ENCODE measurements at places on chromosomes 4 and X.

- DNase-seq = no peak
These were observed 35.2 kb downstream of the NYX start for GRCh38 chrX:41482154-41482850.

DNA sequence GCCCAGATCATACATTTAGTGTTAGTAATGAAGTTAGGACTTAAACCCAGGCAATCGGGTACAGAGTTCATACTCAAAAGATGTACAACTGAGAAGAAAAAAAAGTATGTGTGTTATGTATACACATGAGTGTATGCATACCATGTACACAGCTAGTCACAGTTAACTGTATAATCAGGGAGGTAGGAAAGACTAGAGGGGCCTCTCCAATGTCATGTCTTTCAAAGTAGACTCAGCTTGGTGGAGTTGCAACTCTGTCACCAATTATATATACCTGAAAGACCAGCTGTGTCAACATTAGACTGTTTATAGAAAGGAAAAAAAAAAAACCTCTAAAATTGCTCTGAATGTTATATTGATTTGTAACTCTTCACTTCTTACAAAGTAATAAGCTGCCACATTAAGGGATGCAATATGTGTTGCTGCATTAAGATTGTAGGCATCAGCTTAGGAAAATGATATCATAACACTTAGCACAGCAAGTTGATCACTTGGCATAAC, 167.5 kb downstream of the DCTD start:
- no peak for DNase-seq

DNA sequence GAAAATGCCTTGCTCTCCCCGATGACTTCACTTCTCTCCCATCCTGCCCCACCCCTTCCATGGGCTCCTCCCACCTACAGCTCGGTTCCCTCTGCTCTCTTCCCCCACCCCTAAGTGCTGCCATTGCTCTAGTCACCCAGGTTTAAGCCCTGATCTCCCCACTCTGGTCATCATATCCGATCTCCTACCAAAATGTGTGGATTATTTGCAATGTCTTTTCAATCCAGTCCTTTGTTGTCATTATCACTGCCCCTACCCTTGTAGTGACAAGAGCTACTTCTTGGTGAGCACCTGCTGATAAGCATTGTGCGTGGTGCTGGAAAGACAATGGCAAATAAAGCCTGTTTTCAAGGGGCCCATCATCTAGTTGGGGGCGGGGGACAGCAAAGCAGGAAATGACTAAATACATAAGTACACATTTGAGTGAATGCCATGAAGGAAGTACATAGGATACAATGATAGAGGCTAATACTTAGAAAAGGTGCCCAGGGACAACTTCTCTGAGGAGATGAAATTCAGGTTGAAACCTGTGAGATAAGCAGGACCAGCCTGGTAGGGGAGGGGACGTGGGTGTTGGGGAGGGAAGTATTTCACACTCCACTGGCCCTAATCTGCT, 63.8 kb downstream of the DLG3 start:
- peak; percentile 1 for DNase-seq

- no peak for DNase-seq
These were observed 161.2 kb upstream of the NUDT6 start for GRCh38 chr4:123083646-123084045.

DNA sequence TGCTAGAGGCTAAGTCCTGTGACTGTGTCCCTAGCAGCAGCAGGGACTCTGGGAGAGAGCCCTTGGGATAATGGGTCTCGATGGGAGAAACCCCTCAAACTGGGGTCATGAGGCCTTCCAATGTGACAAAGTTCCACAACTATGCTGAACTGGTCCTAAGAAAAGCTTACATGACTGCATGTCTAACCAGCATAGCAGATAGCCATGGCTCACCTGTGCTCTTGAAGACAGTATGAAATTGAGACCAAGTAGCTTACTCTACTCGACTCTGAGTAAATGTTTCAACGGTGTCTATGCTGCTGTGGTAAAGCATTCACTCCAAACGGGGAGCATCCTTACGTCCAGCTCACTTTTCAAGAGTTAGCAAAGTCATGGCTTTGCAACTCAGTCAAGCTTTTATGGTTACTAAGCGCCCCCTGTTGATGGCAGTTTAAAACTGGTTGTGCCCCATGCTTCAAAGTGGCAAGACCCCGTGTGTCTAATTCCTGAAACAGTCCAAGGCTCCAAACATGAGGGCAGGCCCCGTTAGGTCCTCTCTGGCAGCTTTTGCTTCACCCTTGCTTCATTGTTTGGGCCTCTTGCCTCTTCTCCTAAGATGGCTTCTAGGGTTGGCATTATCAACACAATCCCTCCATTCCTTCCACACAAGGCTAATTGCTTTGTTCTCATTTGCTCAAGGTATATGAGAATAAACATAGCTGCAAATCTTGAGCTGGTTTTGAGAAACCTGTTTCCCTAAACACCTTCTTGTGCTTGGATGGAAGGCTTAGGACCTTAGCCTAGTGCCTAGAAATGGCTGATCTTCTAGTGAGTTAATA, 46.6 kb downstream of the CCNG2 start:
- DNase-seq = peak; percentile 60

DNA sequence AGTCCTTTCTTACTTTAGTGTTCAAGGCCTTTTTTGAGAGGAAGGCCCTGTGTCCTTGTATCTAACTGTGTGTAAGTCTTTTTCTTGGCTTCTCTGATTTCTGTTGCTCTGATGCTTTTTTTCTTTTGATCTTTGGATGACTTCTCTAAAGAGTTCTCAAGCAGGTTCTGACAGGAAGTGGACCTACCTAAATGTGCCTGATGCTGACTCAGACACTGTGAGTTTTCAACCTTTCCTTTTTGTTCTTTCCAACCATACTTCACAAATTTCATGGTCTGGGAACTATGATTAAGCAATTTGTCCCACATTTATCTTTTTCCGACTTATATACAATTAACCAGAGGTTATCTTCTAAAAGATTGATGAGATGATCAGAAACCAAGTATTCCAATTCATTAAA, 96.5 kb downstream of the SYTL5 start:
- no peak for DNase-seq

DNA sequence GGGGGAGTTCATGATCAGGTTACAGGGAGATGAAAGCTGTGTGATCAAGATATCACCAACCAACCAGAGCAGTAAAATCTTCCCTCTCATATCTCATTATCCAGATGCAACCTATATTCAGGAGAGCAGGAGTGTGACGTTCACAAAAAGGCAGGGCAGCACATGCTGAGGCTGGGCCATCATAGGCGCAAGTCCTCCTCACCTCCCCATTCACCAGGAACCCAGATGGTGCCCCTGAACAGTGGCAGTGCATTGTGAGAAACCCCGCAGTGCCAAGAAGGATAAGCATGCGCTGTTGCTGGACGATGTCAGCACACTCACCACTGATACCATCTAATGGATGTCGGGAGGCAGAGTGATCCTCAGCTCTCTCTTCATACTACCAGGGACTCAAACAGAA, 170.9 kb downstream of the COL25A1 start:
- no peak for DNase-seq

DNA sequence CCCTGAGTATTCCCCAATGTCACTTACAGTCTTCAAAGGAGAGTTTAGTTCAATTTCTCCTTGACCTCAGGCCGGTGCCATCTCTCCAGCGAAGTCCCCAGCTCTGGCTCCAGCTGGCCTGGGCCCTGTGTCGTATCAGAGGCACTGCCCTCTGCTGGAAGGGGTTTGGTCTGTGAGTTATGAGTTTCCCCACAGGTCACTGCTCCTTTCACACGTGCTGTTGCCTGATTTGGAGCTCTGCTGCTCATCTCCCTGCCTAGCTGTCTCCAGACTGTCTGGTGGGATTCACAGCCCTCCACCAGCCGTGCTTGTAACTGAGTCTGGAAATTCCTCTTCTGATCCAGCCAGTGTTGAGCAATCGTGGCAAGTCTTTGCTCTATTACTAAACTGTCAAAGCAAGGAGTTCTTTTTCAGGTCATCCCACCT, at the start of gene RAP2C:
Gene RAP2C (minus strand): TSS at position 105 of the 426 bp plus-strand sequence. CDS start 2,179 bp downstream, outside the sequence.
- no peak for DNase-seq

- DNase-seq = no peak
These were observed 429.7 kb downstream of the MAPK10 start for GRCh38 chr4:85929961-85930665.

- no peak for DNase-seq
These were observed 341.5 kb downstream of the BCOR start for GRCh38 chrX:39756086-39756883.

- peak; percentile 53 for DNase-seq
These were observed 227.6 kb downstream of the PRDM5 start for GRCh38 chr4:120694973-120695372.

Data from fibroblast of skin of left quadriceps (primary cell).